ENCODE measurements at places on chromosomes 4 and X.
A peak's percentile ranks its signal among the peaks of the same experiment; 100 is the strongest.

- no peak for DNase-seq
Observed at GRCh38 chr4:65071564-65071963, 598.7 kb downstream of the EPHA5 start.

- DNase-seq, result no peak
Observed at GRCh38 chrX:3312109-3312508, 34.3 kb downstream of the MXRA5 start.

DNA sequence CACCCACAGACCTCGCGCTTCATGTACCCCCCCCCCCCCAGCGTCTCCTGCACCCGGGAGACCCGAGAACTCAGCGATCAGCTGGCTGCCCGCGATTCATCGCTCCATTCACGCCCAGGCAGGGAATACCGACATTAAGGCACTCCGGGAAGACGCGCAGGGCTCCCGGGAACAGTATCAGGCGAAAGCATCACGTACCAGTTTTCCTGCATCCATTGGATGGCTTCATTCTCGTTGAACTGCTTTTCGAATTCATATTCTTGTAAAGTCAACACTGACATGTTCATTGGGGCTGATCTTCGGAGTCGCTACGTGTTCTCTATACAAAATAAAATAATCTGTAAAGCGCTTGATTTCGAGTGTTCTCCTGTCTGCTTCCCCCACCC lies 373 bp downstream of the ELOVL6 start:
- DNase-seq, result no peak

GRCh38 chr4:187208651-187209050 lies 485.0 kb upstream of the FAT1 start:
- no peak for DNase-seq

GRCh38 chr4:130143656-130144055 lies 1047.7 kb downstream of the C4orf33 start:
- no peak for DNase-seq

DNA sequence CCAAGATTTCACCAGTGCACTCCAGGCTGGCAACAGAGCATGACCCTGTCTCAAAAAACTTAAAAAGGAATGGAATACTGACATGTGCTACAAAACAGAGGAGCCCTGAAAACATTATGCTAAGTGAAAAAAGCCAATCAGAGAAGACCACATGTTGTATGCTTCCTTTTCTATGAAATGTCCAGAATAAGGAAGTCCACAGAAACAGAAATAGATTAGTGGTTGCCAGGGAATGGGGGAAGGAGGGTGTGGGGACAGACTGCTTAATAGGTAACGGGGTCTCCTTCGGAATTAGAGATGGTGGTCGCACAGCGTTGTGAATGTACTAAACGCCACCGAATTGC lies 30.1 kb upstream of the KIAA0232 start:
- DNase-seq, result no peak

GRCh38 chr4:17624821-17625220 lies 10.4 kb downstream of the MED28 start:
- DNase-seq, result no peak

GRCh38 chr4:112127803-112128202 lies 17.5 kb upstream of the FAM241A start:
- no peak for DNase-seq

- DNase-seq, result no peak
Observed at GRCh38 chr4:75995727-75996126, 5.0 kb upstream of the SDAD1 start.

DNA sequence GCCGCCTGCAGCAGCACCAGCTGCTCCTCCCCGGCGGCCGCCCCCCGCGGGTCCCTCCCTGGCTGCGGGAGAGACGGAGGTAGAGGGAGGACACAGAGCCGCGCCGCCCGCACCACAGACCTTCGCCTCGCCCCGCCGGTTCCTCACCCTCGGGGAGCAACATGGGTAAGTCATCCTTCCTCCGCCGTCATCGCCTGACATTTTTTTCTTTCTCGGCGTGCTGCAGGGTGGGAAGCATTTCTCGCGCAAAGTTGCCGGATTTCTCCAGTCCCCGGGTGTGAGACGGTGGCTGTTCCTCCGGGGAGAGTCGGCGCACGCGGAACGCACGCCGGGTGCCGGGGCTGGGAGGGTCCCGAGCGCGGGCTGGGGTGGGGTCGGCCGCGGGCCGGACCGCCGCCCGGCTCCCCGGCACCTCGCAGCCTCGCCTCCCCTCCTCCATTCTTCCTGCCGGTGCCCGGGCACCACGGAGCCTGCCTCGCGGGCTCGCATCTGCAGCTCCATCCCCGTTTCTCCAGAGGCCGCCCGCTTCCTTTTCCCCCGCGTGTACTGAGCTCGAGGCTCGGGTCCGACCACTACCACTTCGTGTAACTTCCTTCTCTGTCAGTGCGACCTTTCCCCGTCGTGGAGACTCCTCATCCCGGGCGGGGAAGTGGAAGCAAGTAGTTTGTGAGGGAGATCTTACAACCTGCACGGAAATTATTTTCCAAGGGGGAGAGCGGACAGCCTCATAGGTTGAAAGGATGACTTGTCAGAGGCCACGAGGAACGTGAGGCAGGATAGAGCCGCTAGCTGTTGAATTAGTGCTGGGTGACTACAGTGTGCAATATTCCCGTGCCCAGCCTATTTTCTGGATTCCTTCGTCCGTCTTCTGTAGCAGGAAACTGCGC lies 464 bp downstream of the RAP1GDS1 start:
- peak; percentile 13 for DNase-seq

DNA sequence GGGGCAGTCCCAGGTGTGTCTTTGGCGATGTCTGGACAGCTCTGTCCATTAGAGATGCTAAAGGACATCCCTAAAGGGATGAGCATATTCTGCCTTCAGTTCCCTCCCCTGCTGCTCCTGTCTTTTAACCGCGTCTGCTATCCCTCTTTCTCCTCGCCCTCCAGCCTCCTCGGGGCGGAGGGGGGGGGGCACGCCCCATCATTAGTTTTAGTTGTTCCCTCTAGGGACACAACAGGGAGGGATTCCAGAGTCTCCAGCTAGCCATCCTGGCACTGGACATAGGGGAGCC lies 1.1 kb downstream of the MSL3 start:
- DNase-seq, result no peak

- no peak for DNase-seq
Observed at GRCh38 chr4:69995526-69996016, at the start of gene STATH. STATH (plus strand) TSS chr4:69995966; CDS start chr4:69998438, 2,472 bp downstream.

DNA sequence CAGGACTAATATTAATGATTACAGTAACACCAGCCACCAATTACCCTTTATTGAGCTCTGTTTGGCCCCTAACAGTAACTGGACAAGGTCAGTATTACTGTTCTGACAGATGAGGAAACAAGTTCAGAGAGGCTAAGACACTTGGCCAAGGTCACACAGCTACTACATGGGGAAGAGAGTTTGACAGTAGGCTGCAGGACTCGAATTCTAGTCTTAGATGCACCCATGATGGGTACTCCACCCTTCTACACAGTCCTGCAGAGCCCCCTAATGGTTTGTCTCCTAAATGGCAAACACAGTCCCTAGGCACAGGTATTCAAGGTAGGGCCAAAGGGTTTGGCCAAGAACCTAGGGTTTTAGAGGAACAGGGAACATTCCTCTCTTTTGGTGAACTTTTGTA lies 93.9 kb downstream of the NSUN7 start:
- DNase-seq, result peak; percentile 4

GRCh38 chrX:1388651-1389050 lies 3.3 kb downstream of the SLC25A6 start:
- DNase-seq, result no peak

GRCh38 chr4:36004204-36004851 lies 240.0 kb downstream of the ARAP2 start:
- DNase-seq, result no peak

DNA sequence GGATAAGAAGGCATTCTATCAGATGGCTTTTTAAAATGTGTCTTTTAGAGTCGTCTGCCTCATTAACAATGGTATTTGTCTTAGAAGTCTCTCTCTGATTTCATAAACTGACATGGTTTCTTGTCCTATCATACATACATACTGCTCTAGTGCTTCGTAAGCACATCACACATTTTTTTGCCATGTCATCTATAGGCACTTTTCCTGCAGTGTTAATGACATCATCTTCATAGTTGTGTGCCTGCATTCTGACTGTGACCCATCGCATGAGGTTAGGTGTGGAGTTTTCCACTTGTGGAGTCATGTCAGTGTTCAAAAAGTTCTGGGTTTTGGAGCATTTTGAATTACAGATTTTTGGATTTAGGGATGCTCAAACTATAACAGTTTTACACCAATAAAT lies 361.6 kb upstream of the SPOCK3 start:
- DNase-seq, result no peak

GRCh38 chr4:88283661-88284438 lies 511 bp downstream of the PPM1K start:
- DNase-seq, result peak; percentile 54

GRCh38 chr4:94545296-94545695 lies 93.6 kb downstream of the PDLIM5 start:
- DNase-seq, result no peak

- peak; percentile 48 for DNase-seq
Observed at GRCh38 chrX:124347242-124347641, 879 bp downstream of the SH2D1A start.

DNA sequence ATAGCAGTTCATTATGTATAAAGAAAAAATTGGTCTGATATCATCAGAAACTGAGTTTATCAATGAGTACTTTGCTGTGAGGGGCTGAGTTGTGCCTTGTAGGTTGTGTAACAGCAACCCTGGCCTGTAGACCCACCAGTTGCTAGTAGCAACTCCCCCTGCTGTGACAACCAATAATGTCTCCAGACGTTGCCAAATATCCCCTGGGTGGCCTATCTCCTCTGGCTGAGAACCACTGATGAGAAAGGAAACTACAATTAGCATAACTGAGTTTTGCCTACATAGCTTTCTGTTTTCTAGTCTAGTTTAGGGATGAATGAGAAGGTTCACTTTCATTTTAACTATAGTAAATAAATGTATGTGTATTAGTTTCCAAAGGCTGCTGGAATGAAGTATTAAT lies 234.1 kb downstream of the CPE start:
- no peak for DNase-seq

DNA sequence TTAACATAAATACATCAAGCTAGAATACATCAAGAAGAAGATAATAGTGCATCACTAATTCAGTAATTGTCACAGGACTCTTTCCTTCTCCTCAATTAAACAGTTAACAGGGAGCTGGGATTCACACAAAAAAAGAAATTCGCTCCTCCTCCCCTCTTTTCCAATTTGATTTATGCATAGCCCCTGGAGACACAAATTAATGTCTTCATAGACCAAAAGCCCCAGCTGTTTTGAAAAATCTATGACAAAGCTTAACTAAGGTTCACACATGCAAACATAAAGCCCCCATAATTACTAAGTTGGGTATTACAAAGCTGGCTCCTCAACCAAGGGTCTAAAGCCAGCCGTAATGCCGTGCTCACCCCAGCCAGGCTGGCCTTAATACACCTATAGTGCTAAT lies 61.2 kb downstream of the ENOX2 start:
- DNase-seq, result no peak

- no peak for DNase-seq
Observed at GRCh38 chr4:109010521-109010920, 247.7 kb upstream of the ETNPPL start.

DNA sequence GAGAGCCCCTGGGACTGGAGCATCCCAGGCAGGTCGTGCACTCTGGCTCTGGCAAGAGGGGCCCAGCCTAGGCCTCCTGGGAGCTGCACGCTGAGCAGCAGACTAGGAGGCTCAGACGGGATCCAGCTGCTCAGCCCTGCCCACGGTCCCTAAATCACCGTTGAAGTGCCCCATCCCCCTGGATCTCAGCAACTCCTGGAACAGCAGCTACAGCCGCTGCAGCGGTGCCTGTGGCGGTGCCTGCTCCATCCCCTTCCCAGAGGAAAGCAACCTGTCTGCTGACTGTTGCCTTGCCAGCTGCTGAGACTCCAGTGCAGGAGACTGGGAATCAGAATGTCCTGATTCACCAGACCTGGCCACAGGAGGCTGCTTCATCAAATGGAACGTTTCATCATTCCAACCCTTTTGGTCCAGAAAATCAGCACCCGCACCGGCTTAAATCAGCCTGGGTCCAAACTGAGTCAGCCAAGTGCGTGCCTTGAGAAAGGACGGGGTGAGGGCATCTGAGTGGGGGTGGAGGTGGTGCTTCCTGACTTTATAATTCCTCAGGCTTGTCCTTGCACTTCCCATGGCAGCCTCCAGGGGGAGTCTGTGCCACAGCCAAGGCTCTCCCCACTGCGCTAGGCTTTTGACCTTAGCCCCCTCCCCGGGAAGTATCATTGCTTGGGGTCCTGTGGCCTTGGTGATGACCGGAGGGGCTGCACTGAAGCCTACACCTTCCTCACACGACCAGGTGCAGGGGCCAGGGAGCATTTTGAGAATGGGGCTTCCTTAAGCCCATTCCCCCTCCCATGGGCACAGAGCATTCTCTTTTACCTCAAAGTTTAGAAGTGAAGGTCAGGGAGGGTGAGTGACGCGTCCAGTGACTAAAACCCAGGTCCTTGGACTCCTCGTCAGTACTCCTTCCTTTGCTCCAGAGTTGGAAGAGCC lies 6.5 kb downstream of the ZNF185 start:
- peak; percentile 14 for DNase-seq

- no peak for DNase-seq
Observed at GRCh38 chr4:5973486-5974220, 44.6 kb downstream of the C4orf50 start.

GRCh38 chr4:56570041-56570440 lies 64.5 kb downstream of the ARL9 start:
- DNase-seq, result no peak

GRCh38 chrX:12673487-12673886 lies 117.7 kb upstream of the PRPS2 start:
- DNase-seq, result no peak

DNA sequence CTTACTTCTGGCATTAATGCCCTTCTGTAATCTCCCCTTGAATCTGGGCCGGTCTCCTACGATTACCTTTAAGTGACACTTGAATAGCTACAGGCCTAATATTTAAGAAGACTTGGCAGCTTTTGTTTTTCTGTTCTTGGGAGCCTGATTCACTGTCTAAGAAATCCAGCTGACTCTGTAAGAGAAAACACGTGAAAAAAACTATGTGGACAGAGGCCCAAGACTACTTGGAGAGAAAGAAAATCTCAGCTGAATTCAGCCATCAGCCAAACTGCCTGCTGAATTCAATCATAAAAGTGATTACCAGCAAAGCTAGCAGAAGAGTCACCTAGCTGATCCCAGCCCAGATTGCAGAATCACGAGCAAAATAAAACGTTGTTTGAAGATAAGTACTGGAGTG lies 521.2 kb downstream of the MID1IP1 start:
- DNase-seq, result no peak

DNA sequence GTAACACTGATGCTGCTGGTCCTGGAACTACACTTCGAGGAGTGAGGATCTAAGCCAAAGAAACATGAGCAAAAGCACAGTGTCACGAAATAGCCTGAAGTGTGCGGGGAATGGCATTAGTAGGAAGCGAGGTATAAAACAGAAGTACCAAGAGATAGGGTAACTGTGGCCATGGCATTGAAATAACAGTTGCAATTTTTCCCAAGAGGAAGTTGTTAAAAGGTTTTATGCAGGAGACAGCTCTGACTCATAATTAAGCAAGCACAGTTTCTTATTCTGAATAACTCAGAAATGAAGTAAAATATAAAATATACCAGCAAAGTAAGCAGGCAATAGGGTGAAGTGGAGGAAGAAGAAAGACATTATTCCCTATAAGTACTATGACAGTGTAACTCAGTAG lies 90.3 kb upstream of the TMEM150C start:
- no peak for DNase-seq
